ENCODE measurements at places on chromosomes 1 and 21. TPM values are rescaled to one million over a fixed set of nuclear protein-coding genes. Genes with fewer than 3 reads are reported as not detected.

The FBXO2 gene
- not detected for total RNA-seq

The GNAT2 gene
- total RNA-seq, result not detected

The SMIM11 gene
- 14.6 TPM for total RNA-seq

The AIM2 gene
- total RNA-seq, result not detected

The SPATA46 gene
- not detected for total RNA-seq

The DNAI4 gene
- 1.5 TPM for total RNA-seq

The CRYAA gene
- total RNA-seq, result not detected

The MYBPHL gene
- total RNA-seq, result not detected

The CCDC27 gene
- total RNA-seq, result not detected

The LPAR3 gene
- total RNA-seq, result not detected

The LAPTM5 gene
- 0.72 TPM for total RNA-seq

The SH3BGRL3 gene
- total RNA-seq, result 162 TPM

The CHRM3 gene
- total RNA-seq, result not detected

The ACKR1 gene
- 2.4 TPM for total RNA-seq

The GJB5 gene
- not detected for total RNA-seq

The GREM2 gene
- total RNA-seq, result not detected

The PDZK1 gene
- not detected for total RNA-seq

The C8B gene
- not detected for total RNA-seq

The NTMT2 gene
- total RNA-seq, result not detected

The LZIC gene
- total RNA-seq, result 21.5 TPM

The RHBDL2 gene
- total RNA-seq, result not detected

The OR2L5 gene
- total RNA-seq, result not detected

The SERBP1 gene
- 206 TPM for total RNA-seq

The OR2AK2 gene
- total RNA-seq, result not detected

The BCL2L15 gene
- total RNA-seq, result not detected

The KHDRBS1 gene
- total RNA-seq, result 43.7 TPM

The PGLYRP4 gene
- total RNA-seq, result not detected

The DNAJC28 gene
- total RNA-seq, result 0.72 TPM

The HSD3B2 gene
- not detected for total RNA-seq

The IARS2 gene
- 67.0 TPM for total RNA-seq

The OR10J5 gene
- not detected for total RNA-seq

The CDKN2C gene
- 18.8 TPM for total RNA-seq

The FCN3 gene
- 0.49 TPM for total RNA-seq

The OPRD1 gene
- not detected for total RNA-seq

The RNU5D-1 gene
- not detected for total RNA-seq

The SZT2 gene
- total RNA-seq, result 12.5 TPM

The FNDC10 gene
- 10.8 TPM for total RNA-seq

The SH2D1B gene
- total RNA-seq, result not detected

The VANGL2 gene
- 0.49 TPM for total RNA-seq

The KCNJ6 gene
- 0.65 TPM for total RNA-seq

The PRKAA2 gene
- 0.16 TPM for total RNA-seq

The PTGER3 gene
- under 0.01 TPM for total RNA-seq

The ESRRG gene
- total RNA-seq, result not detected

The MEAF6 gene
- 36.8 TPM for total RNA-seq

Measured in cardiac atrium fibroblast (primary cell).